NCI-H1048 (cell line): ENCODE measurements at places on chromosomes 2 and 18.

DNA sequence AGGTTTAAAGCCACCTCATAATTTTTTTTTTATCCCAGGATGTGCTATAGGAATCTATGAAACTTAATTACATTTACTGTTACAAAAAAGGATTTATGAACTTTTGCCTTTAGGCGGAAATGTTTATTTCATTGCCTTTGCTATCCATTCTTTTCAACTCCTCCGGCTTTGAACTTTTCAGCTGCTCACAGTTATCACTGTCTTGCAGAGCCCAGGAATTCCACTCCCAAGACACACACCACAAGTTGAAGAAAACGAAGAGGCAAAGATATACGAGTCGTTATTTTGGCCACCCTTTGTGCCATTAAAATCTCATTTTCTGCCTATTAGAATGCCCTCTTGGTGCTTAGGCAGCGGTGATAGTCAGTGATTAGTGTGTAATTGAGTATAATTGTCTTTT lies 80.0 kb downstream of the PAX3 start:
- no peak for DNase-seq

DNA sequence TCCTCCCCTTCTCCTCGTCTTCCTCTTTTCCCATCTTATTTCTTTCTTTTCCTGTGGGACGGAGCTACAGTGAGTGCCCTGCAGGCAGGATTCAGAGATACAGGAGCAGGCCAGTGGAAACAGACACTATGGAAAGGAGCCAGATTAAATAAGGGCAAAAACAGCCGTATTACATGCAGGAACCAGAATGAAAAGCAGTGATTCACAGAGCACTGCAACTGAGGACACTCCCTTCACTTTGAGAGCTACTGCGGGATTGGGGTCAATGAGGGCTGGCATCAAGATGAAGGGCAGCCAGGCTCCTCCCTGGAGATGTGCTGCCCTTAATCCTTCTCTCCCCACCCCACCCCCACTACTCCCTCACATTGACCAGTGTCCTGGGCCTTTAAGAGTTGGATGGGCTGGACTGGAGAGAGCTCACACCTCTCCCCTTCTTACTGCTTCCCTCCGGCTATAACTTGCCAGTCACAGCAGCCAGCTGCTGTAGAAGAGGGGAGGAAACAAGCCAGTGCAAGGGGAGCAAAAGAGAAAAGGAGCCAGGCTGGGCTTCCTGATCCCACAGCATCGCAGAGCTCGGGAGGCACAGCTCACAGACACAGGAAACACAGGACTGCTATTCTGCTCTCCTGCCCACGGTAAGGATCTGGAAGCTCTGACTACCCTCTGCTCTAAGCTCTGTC lies at the start of gene PLCD4:
Gene PLCD4, plus strand, starts transcription at position 464 of the 680 bp plus-strand sequence. CDS start 7,841 bp downstream, outside the sequence.
- DNase-seq, result no peak

GRCh38 chr18:13381331-13381730 lies 162.8 kb downstream of the LDLRAD4 start:
- no peak for DNase-seq

GRCh38 chr2:102449370-102449974 lies 23.6 kb upstream of the SLC9A4 start:
- DNase-seq, result no peak

DNA sequence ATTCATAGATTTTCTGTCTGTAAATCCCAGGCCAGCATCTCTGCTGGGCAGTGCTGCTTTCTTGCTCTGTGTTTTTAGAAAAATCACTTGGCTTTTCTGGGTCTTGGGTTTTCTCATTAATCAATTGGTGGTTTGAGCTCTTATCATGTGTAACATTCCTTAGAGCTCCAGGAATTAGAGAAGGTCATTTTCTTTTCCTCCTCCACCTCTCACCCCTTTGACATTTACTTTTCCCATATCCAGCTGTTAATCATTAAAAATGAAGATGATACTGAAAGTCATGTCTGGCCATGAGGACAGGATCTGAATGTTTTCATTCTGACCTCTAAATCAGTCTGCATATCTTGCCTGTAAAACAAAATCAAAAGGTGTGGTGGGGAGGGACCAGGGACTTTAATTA lies 111.0 kb downstream of the LRRTM1 start:
- no peak for DNase-seq

GRCh38 chr18:53991805-53992204 lies 232.7 kb downstream of the MBD2 start:
- DNase-seq, result no peak

DNA sequence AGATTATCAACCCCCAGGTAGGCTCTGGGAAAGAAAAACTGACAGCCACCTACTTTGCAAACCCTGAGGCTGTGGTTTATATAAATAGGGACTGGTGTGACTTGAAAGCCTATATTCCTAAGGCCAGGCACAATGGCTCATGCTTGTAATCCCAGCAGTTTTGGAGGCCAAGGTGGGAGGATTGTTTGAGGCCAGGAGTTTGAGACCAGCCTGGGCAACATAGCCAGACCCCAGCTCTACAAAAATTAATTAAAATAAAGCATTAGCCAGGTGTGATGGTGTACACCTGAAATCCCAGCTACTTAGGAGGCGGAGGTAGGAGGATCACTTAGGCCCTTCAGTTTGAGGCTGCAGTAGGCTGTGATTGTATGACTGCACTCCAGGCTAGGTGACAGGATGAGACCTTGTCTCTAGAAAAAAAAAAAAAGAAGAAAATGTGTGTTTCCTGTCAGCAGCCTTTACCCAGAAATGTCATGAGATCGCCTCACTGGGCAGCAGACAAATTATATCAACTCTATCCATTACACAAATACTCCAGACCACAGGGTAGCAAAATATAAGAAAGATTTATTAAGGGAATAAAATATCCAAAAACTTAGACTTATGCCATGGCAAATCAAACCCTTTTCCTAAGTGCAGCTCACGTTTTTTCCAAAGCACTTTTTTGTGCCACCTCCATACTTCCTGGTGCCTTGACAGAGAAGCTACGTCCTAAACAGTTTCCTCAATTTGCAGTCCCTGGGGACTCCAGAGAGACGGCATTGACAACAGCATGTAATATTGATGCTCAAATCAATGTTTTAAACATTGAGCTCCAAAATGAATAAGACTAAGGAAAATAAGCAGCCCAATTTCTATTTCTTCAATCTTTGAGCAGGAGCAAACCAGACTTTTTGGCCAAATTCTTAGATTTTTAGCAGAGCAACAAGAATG lies 190.8 kb upstream of the NDUFV2 start:
- no peak for DNase-seq

GRCh38 chr18:36685580-36685979 lies 143.2 kb downstream of the TPGS2 start:
- DNase-seq, result no peak

- DNase-seq, result no peak
These were observed 45.5 kb upstream of the CAB39 start for GRCh38 chr2:230666885-230667712.
